NCI-H2029 (cell line): ENCODE measurements at places on chromosomes 16 and 17.

GRCh38 chr16:333406-334094, 19.0 kb downstream of the AXIN1 start:
- DNase-seq: no peak

DNA sequence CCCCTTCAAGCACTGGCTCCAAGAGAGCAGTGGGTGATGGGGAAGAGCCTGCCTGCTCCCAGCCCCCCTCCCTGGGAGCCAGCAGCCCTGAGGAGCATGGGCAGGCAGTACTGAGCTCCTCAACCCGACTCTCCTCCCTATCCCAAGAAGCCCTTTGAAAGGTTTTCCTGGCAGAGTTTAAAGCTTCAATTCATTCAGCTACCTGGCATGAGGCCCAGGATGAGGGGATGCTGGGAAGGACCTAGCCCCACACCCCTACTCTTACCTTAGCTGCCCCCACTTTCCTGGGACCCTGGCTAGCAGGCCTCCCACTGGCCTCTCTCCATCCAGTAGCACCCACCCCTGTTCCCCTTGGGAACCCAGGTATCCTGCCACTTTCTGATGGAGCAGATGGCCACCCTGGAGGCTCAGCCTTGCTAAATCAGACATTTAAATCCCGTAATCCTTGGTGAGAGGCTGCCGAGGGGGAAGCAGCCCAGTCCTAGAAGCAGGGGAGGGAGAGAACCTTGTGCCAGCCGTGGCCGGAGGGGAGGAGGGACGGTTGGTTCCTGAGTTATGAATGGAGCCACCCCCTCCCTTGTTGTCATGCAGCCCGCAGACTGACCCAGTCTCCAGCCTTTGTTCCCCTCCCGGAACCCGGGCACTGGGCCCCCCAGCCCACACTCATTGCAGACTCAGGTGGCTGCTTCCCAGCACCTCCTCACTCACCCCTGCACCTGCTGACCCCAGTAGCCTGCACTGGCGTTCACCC, 17.1 kb downstream of the ATP1B2 start:
- no peak for DNase-seq

DNA sequence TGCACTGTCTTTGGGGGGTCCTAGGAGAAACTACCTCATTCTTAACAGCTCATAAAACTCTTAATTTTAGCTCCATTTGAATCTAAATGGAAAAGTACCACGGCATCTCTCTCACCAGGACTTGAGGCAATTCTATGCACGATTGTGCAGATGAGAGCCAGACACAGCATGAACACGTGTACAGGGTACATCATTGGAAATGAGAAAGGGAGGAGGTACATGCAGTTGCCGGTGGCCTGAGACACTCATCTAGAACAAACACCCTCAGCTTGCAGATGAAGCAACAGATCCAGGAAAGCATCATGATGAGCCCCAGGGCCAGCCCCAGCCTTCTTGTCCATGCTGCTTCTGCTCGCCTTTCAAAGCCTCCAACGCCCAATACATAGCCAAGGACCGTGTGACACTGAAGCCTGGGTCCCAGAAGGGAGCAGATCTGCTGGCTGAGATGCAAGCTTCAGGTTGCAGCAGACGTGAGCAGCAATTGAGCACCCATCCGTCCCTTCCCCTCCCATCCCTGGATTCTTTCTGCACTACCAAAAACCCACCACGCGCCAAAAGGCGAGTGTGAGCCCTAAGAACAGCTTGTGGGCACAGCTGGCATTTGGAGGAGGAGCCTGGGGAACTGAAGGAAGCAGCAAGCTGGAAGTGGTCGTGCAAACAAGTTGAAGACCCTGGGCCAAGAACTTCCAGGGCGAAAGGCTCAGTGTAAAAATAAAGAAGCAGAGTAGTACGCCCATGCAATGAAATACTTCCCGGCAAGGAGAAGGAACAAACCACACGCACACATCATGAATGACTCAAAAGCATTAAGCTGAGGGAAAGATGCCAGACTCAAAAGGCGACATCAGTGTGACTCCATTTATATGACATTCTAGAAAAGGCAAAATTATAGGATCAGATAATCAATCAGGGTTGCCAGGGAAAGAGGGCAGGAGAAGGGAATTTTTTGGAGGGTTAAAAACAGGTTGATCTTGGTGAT, 7.3 kb upstream of the RCVRN start:
- no peak for DNase-seq

DNA sequence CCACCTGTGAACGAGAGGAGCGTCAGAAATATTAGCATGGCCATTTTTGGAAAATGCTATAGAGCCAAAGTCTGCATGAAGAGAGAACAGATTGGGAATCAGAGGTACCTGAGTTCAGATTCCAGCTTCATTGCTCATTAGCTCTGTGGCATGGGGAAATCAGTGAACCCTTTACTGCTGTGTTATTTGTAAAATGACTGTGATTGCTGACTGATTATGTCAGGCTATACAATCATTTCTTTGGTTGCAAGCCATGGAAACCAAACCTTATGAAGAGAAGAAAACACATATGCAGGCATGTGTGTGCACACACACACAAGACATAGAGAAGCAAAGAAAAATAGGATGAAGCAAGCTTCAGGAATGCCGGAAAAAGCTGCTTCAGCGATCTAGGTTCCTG, 101.4 kb upstream of the HSBP1 start:
- no peak for DNase-seq

GRCh38 chr16:505479-506245, 21.9 kb upstream of the CAPN15 start:
- DNase-seq: no peak
